Activated CD8-positive, alpha-beta memory T cell treated with anti-CD3 and anti-CD28 coated beads for 1 hour (primary cell): ENCODE measurements at places on chromosomes 3 and 15.

DNA sequence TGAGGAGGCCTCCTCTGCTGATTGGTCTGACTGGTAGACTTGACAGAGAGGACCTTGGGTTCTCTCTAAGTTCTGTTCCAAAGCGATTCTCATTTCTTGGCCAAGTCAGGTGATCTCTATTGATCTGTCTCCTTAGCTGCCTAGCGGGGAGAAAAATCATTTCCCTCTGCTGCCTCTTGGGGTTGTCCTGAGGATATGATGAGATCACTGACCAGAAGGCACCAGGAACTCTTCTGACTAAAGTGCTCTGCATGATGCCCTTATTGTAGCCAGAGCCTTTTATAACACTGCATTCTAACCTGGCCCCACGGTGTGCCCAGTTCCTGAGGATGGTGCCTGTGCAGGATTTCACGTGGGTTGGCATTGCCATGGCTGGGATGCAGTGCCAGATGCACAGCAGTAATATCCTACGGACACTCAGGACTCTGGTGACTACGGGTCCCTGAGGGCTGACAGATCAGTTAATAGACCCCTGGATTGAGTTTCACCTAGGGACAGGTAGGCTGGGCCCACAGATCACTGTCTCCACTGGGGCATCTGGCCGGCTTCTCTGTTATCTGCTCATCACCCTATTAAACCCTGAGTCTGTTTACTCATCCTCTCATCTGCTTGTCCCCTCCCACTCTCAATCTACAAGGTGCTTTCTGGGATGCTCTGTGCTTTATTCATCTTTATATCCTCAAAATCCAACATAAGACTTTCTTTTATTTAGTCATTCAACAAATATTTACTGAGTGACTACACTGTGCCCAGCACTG, 3.9 kb upstream of the HEG1 start:
- DNase-seq: no peak

GRCh38 chr3:157087780-157088600, 72.0 kb downstream of the CCNL1 start:
- DNase-seq: no peak

GRCh38 chr15:101723171-101723873, 951 bp downstream of the TARS3 start:
- DNase-seq: peak; percentile 10

DNA sequence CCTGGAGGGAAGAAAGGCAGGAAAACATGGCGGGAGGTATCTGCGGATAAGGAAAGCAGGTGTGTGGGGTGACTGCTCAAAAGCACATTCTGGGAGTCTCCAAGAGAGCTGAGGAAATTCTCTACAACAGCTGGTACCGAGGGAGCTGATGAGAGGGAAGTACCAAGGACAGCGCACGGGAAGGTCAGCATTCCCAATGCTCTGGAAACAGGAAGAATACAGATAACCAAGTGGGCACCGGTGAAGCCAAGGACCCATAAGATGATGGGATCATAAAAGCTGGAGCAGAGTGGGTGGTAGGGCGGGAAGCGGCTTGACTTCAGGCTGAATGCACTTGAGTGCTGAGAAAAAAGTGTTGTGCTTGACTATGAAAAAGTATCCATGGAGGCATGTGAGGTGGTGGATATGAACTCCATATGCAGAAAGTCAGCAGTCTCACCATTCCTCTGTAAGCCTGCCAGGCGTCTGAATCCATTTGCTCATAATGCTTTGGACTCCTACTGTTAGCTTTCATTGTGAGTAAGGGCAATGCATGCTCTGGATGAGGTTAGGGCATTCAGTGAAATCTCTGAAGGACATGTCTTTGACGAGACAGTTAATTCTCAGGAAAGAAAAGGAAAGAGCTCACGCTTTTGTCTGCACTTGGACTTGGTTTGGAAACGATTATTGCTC, 215.5 kb downstream of the NR1D2 start:
- no peak for DNase-seq

DNA sequence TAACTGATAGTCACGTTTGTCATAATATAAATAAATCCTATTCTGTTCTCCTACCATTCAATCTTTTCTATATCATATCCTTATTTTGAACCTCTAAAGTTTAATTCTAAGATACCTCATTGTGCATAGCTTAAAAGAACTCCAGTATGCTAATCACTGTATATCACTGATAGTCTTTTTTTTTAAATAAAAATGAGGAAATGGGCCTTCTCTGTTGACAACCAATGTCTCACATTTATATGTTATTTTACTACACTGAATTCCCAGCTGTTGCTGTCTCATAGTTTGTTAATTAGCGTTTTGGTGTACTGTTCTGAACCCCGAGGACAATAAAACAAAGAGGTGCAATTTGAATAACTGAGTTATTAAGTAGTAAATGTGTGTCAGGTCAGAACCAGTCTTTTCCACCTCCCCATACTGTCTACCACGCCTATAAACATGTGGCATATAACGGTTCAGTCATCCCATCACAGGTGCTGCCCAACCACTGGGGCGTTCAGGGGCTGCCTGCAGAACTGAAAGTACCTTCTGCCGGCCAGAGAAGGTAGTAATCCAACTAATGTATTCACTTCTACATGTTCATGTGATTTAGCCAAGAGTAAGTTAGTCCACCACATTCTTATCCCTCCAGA, 14.9 kb downstream of the CBLB start:
- no peak for DNase-seq

DNA sequence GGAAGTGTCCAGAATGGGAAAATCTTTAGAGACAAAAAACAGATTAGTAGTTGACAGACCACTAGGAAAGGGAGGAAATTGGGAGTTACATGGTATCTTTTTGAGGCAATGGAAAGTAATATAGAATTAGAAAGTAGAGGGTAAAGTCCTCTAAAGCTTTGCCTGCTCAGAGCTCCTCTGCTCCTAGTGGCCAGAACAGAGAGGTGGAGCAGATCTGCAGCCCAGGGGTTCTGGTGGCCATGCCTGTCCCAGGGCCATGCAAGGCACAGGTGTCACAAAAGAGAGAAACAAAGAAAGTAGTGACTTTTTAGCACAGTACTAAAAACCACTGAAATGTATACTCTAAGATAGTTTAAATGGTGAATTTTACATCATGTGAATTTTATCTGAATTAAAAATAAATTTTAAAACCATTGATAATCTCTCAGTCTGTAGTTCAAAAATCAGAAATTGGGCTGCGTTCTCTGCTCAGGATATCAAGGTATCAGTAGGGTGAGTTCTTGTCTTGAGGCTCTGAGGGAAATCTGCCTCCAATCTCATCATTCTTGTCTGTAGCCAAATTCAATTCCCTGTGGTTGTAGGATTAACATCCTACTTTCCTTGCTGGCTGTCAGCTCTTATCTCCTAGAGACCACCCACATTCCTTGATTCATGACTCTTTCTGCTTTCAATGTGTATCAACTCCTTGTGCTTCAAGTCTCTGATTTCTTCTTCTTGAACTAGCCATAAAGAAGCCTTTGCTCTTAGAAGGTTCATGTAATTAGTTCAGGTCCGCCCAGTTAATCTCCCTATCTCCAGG, 23.6 kb downstream of the PYGO1 start:
- DNase-seq: no peak

DNA sequence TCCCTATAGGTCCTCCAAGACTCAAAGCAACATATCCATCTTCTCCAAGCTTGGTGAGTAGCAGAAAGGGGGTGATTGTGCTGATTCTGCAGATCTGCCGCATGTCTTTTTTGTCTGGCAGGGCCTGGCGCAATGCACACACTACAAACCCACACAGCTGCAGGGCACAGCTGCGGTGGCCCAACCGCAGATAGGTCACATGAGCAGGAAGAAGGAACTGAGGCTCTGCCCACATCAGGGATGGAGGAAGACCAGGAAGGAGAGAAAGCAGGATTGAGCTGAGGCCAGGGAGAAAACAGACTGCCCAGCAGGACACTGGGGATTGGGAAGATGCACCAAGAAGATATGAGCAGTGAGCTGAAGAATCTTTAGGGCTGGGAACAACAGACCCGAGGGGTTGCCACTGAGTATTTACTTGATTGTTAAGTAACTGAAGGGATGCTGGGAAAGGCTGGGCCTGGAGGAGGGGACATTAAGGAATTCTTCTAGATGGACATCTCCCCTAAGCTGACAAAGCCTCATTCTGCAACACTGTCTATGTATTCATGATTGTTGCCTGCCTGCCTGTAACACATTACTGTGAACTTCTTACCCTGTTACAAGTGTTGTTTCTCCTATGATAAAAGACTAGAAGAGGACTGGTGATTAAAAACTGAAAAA, 126.7 kb downstream of the MYLK start:
- no peak for DNase-seq

DNA sequence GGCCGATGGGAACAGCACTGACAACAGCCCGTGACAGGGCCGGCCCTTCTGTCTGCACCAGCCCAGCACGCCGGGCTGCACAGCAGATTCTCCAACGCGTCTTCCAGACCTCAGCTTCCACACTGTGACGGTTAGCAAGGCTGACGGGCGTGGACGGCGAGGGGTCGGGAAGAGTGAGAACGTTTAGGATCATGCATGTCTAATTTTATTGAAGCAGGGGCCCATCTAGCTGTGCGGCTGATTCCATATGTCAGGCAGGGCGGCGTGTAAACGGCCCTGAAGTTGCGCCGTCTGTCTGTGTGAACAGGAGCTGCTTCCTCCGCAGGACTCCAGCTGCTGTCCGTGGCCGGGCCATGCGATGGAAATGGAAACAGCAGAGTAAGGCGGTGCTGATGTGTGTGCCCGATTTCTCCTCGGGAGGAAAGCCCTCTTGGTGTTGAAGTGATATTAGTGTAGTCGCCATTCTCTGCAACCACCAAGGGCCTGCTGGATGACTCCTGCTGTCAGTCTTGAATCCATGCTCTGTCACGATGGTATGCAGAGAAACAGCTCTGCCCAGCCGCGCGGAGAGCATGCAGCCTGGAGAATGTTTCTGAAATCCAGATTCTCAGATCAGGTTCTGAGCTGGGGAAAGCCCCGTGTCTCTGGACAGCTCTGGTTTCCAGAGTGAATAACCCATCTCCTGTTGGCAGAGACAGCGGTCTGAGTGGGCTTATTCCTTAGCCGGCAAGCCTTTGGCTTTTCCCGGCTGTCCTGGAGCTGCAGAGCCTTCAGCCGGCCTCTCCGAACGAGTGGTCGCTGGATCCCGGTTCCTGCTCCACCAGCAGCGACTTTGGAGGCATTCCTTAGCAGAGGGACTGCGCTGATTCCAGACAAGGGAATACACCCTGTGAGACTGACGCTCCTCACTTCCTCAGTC, 158.1 kb upstream of the UBE3A start:
- no peak for DNase-seq

DNA sequence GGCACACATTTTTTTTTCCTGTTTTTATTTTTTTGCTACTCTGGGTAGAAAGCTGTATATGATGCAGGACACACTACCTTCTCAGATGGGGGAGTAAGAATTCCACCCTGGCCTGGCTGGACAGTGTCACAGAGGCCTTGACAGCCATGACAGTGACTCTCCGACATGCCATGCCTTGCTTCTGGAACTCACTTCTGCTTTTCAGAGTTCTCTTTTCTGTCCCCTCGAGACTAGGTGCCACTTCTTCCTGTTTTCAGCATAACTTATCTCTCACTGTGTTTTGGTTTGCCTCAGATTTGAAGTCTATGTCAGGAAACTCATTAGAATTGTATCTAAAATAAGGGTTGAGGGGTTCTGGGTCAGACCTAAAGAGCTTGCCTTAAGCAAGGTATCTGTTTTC, 69.1 kb upstream of the SEC13 start:
- DNase-seq: no peak

DNA sequence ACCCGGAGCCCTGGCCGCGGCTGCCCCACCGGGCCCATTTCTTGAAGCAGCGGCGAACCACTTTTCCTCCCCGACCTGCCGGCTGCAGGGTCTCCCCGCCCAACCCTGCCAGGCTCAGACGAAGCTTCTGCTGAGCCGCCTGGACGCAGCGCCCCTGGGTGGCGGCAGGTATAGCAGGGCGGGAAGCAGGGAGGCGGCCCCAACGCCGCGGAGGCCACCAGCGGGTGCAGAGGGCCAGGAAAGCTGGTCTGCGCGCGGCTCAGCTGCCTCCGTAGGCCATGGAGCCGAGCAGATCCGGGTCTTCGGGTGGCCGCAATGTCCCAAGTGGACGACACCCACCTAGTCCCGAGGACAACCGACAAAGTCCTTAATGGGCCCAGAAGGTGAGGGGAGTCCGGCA, 21.9 kb upstream of the SRPRB start:
- DNase-seq: no peak

GRCh38 chr3:64865839-64866570, 178.2 kb upstream of the ADAMTS9 start:
- DNase-seq: no peak

DNA sequence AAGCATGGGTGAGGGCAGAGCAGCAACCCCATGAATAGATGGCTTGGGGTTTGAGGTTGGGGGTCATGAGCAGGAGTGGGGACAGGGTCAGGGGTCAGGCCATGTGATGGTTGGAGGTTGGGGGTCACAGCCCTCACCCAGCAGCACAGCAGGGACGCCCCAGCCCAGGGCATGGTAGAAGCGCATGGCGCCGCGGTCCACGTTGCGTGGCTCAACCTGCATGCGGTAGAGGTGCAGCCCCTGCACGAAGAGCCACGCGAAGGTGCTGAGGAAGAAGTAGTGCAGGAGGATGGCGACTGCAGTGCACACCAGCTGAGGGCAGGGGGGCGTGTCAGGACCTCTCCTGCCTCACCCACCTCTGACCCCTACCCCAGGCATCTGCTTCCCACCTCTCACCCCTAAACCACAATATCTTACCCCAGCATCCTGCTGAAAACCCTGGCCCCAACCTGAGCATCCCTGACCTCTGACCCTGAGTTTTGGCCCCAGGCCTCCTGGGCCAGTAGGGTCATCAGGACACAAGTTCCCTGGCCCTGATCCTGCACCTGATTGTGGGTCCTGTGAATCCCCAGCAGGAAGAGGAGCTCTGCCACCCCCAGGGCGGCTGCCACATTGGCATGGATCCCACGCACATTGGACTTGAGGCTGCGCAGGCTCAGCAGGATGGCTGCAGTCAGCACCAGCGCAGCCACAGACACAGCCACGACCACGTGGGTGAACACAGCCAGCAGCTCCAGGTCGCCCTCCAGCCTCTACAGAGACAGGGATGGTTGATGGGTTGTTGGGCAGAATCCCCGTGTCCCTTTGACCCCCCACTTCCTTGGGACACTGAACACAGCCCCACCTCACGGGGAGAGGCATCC, 9.9 kb upstream of the SLC26A6 start:
- no peak for DNase-seq

DNA sequence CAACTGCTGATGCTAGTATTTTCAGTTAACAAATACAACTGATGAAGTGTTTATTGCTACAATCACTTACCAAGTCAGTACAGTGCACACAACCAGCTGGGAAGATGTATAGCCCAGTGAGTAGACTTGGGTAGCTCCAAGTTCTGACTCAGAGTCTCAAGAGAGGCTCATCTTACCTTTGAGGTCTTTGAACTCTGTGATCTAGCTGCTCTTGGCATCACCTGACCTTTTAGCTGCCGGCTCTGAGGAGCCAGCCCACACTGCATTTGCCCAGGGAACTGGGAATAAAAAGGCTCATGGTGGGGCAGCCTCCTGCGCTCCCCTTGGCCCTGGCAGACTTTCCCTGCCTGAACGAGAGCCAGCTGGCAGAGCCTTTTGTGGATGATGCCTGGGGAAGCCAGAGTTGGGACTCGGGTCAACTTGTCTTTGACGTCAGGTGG, 82.6 kb downstream of the CEMIP start:
- no peak for DNase-seq

GRCh38 chr3:195844671-195845218, 33.0 kb upstream of the MUC4 start:
- no peak for DNase-seq

GRCh38 chr15:57290187-57290586, 86.1 kb upstream of the CGNL1 start:
- DNase-seq: no peak
